ENCODE measurements at places on chromosomes 7 and 10.

DNA sequence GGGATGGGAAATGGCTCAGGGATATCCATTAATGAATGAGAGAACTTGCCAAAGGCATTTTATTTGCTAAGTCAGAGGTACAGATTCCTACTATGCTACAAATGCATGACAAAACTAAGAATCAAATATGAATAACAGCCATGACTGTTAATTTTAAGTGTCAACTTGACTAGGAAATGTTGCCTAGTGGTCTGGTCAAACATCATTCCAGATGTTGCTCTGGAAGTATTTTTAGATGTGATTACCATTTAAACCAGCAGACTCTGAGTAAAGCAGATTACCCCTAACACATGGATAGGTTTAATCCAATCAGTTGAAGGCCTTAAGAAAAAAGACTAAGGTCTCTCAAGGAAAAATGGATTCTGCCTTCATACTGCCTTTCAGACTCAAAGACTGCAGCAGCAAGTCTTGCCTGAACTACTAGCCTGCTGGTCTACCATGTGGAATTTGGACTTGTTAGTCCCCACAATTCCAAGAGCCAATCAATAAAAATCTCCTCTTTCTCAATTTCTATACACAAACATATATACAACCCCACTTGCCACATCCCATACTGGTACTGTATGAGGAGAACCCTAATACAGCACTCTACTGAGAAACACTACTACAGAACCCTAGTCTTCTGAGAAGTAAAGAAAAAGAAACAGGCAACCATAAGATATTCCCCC lies 119.1 kb downstream of the NRBF2 start:
- no peak for DNase-seq

GRCh38 chr7:117319181-117319580 lies 3.7 kb downstream of the WNT2 start:
- DNase-seq, result no peak

GRCh38 chr10:83184641-83185040 lies 954.7 kb upstream of the GHITM start:
- DNase-seq, result no peak

DNA sequence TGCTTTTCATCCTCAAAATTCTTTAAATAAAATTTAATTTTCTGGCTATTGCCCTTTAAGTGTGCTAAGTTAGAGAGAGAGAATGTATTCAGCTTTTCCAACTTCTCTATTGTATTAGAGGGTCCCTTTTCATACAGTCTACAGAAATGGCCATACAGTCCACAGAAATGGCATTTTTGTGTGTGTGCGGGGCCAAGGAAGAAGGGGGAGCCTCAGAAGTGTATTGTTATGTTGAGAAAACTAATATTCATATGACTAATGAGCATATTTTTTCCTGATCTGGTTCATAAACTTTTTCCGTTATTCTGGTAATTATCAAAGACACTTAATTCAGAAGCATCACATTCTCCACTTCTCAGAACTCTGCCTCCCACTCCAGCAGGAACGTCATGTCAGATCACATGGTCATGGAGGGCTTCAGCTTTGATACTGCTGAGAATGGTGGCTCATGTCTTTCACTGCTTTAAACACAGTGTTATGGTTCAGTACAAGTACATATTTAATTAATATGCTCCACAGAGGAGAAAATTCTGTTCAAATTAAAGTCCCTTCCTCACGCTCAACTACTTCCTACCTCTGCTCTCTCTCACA lies 37.1 kb downstream of the ELMO1 start:
- no peak for DNase-seq

DNA sequence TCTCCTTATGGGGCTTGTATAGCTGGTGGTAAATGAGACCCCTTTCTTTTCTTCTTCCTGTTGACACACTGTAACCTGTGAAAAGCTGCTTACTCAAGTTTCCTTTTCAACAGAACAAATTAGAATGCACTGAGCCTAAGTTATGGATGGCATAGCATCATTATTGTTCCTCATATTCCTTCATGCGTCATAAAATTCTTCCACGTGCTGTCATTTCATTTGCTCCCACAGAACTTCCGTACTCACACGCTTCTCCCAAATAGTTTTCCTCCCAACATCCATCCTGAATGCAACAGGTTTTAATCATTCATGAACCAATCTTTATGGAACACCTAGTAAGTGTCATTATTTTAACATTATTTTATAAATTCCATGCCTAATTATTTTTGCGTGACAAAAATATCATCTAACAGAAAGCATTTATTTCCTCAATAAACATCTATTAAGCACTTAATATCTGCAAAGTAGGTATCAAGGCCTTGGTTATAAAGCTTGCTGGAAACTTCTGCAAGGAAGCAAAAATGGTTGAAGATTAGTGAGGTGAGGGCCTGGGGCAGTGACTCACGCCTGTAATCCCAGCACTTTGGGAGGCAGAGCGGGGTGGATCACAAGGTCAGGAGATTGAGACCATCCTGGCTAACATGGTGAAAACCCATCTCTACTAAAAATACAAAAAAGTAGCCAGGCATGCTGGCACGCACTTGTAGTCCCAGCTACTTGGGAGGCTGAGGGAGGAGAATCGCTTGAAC lies 18.9 kb upstream of the SEPTIN7 start:
- DNase-seq, result no peak

DNA sequence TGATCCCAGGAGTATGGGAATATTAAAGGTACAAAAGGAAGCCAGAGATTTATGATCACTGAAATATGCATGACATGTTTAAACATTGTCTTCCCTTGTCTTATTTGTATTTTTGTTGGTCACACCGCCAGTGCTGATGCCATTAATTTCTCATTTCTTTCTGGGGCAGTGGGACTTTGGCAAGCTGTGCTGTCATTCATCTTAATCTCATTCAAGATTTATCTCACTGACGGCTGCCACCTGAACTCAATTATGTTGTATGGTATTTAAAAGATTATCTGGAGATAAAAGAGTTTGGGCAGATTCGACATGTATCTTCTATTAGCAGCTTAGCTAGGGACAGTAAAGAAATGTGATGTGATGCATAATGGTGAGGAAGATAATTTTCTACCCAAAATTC lies 284.9 kb upstream of the PLXDC2 start:
- DNase-seq, result no peak

DNA sequence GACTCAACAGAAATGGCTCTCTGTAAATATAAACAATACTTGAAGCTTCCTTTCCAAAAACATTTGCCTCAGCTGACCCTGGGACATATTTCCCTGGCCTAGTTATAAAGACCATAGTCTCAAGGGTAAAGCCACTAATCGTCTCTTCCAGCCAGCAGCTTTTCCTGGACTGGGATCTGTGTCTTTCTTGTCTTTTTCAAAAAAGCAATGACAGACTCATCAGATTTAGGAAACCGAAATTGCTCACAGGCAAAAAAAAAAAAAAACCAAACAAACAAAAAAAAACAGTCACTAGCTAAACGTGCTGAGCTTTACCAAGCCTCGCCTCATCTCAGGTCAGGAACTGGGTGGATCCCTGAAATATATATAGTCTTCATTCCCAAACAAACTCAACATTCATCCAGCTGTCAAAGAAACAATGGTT lies 23.5 kb downstream of the STN1 start:
- no peak for DNase-seq

DNA sequence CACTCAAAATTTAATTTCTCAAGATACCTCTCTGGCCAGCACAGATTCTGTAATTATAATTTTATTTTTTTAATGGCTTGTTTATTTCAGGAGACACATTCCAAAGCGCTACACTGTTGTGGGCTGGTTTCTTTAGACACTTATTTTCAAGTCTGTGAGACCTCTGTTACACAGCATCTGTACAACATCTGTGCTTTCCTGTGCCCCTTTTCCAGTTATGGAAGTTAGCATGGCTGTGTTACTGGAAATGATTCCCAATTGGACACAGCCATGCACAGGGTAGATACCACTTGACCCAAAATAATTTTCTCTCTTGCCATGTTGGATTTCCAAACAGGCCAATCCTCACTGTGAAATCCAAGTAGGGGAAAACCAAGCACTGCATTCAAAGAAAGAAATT lies 172.3 kb upstream of the ADCY1 start:
- DNase-seq, result no peak

DNA sequence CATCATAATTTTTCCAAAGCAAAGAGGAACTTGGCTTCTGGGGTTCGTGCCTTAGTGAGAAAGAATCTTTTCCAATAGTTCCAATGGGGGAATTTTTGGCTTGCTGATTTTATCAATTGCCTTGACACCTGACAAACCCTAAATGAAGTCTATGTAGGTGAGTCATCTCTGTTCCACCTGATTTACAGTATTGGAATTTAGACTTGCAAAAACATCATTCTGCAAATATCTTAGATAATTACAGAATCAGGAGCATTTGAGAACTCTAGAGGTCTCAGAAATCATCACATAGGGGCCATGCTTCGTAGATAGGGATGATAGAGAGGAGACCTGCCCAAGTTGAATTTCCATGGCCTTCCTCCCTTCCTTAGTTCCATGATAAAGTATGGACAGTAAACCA lies 9.3 kb downstream of the SLC35G1 start:
- DNase-seq, result no peak

- DNase-seq, result no peak
Measured at GRCh38 chr10:111085690-111086353, 9.0 kb downstream of the ADRA2A start.

- DNase-seq, result no peak
Measured at GRCh38 chr10:67086327-67087134, 160.7 kb downstream of the LRRTM3 start.

GRCh38 chr7:124898531-124898930 lies 31.1 kb downstream of the POT1 start:
- DNase-seq, result no peak

- DNase-seq, result no peak
Measured at GRCh38 chr7:45567713-45568112, 6.5 kb upstream of the ADCY1 start.

DNA sequence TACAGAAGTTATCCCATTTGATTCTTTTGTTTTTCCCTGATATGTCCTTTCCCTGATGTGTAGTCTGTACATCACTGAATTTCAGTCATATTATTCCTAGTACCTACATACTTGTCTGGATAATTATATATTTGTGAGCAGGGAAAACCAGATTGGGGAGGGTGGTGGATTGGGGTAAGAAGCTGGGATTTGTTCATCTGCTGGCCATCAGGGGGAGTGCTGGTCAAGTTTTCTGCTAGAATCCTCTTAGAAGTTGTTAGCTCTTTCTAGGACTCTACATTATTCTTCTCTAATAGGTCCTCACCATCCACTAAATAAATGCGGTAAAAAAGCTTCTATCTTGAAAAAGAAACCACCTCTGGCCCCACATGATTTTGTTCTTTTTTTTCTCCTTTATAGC lies 232.7 kb upstream of the TAC1 start:
- DNase-seq, result no peak

DNA sequence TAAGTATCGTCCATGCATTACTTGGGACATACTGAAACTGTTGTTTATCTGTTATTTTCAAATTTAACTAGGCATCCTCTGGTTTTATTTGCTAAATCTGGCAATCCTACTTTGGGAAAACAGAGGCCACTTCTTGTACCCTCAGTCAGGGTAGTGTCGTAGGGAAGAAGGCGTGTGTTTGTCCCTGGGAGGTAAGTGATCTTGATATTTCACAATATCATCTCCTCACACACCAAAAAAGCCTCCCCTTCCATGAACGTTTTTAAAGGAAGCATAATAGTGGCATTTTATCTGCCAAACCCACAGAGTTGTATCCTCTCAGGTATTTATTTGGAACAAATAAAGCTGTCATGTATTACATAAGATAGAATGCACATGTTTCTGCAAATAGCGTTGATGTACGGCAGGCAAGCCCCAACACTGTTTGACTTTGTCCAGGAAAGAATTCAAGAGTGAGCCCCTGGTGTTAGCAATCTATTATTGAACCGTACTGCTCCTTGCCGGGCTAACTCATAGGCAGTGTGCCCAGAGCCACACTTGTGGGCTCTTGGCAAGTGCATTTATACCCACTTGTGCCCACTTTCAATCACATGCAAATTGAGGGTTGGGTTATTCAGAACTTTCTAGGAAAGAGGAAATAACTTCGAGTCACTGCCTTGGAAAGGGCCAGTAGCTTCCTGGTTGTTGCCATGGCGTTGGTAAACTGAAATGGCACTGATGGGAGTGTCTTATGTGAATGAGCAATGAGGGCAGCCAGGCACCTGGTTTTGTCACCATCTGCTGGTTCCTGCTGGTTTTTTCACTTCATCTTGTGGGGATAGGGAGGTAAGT lies 266.0 kb downstream of the USP6NL start:
- no peak for DNase-seq

DNA sequence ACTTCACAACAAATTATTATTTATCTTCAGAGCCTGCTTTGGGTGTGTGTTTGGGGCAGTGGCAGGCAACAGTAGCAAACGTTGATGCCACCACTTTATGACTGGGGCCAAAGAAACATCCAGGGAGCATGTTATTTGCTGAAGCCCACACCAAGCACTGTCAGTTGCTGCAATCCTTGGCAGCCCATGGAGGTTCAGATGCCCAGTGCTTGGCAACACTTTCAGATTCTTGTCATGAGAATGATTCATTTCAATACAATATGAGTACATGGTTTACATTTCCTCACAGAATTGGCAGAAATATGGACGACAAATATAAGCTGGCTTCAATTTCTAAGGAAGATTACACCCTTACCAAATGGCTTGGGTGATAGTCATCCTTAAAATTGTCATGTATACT lies 46.5 kb upstream of the GLI3 start:
- no peak for DNase-seq

GRCh38 chr7:117970801-117971200 lies 97.6 kb upstream of the CTTNBP2 start:
- no peak for DNase-seq

GRCh38 chr7:6317797-6318438 lies 45.5 kb upstream of the CYTH3 start:
- no peak for DNase-seq

DNA sequence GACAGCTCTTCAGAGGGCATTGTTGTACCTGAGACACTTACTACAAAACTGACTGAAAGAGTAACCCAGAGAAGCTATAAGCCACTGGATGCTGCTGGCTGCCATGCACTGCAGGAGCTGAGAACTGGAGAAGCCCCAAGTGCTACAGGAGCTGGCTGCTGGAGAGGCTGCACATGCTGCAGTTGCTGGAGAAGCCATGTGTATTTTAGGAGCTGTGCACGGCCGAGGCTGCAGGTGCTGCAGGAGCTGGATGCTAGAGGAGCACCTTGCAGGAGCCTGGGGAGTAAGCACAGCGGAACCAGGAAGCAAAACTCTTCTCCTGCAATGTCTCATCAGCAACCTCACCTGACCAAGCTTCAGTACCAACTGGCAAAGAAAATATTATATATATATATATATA lies 45.5 kb downstream of the STEAP1B start:
- no peak for DNase-seq

DNA sequence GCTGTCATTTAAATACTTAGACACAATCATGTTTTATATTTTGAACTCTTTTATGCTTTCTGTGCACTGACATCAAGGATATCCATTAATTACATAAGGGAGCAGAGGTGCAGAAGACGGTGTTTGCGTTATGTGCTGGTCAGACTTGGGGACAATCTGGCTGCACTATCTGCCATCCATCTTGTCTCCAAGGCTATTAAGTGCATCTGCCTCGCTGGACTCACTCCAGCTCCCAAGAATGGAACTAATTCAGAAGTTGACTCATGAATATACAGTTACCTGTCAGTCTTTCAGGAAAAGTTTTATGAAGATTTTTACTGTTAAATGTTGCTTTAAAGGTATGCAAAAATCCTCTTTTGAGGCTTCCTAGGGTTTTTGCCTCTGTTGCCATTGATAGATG lies 391.0 kb downstream of the SUGCT start:
- DNase-seq, result no peak
